ENCODE measurements at places on chromosomes 6 and 20.

DNA sequence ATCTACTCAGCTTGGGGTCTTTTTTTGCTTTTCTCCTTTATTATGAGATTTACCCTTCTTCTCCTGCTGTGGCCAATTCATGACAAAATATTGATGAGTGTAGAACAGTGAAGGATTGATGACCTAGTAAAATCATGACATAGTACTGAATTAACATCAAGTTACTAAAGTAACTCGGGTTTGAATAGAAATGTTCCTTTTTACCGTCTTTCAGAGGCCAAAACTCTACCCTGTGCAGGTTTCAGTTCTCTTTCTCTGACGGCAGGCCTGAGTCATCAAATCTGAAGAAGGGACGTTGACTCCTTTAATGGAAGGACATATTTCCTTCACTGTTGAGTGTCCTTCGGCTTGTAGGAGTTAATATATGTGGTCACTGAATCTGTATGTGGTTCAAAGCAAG lies 80.7 kb downstream of the RREB1 start:
- DNase-seq, result peak; percentile 75

GRCh38 chr20:38859070-38859690 lies 53.7 kb downstream of the PPP1R16B start:
- peak; percentile 73 for DNase-seq

- DNase-seq, result peak; percentile 63
Measured at GRCh38 chr6:41503827-41504465, 42.2 kb upstream of the FOXP4 start.

- DNase-seq, result no peak
Measured at GRCh38 chr6:24831771-24832716, 33.3 kb upstream of the ARMH2 start.

DNA sequence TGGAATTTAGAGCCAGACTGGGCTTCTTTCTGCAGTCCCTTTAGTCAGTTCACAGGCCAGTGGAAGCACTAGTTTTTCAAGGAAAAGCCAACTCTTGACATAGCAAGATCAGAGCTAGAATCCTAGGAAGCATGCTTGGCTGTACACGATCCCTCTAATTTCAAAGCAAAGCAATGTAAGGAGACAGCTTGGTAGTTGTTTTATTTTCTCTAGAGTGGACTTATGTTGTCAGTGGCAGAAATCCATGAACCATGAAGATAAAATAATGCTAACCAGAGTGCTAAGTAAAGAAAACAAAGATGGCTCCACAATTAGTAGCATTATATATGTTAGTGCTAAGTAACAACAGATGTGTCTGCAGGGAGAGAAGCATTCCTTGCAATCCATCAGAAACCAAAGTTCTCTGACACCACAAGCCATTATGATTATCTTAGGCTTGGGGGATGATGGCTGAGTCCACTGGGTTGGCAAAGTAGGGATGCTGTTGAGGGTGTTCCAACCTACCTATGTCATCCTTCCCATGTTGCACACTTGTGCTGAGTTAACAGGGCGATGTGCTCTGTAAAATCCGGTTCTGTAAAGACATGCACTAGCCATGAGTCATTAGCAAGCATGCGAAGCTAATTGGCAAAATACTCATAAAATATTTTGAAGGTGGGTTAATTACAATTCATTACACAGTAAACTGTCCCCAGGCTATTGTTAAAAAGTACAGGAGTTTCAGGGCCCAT lies 115.2 kb downstream of the BMP2 start:
- no peak for DNase-seq

DNA sequence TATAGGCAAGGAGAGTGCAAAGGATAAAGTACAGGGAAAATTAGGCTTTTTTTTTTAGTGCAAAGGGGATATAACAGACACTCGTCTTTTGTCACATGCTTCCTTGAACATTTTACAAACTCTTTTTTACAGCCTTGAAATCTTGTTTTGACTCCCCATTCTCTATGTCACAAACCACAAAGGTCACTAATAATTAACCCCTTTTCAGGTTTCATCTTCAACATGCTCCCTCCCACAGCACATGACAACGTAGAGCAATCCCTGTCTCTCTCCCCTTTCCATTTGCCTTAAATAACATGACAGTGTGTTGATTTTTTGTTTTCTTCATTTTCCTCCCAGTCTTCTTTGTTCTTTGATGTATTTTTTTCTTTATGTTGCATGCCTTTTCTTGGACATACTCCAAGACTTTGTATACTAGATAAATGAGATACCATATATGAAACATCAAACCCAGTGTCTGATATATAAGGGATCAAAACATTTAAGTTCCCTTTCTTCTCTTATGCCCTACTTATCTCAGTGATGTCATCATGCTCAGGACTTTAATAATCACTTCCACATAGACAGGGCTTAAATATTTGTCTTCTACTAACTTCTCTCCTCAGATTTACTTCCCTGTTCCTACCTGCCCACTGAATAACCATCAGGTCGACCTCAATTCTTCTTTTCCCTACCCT lies 378.7 kb upstream of the HSF2 start:
- peak; percentile 15 for DNase-seq

DNA sequence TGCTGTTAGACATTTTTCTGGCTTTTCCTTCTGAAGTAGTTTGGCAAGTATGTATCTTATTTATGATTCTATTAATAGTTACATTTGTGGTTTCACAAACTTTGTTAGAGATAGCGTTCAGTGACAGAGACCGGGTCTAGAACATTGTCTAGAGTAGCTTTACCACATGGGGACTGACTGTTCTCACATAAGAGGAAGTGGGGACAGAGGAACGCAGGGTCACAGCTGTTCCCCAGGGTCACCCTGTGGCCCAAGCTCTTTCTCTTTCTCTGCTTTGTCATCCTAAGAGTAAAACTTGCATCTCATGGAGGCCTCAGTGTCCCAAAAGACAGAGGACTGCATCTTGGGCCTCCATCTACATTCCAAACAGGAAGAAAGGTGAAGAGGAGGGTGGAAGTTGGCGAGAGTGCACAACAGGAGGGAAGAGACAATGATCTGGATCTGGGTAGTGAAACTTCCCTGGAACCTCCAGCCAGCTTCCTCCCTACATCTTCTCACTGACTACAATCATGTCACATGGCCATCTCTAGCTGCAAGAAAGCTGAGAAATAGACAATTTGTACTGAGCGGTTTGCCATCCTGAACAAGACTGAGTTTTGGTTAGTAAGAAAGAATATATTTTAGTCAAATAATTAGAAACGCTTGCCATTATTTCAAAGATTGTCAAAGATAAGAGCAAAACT lies 645.8 kb upstream of the ARID1B start:
- DNase-seq, result peak; percentile 13

- DNase-seq, result peak; percentile 80
Measured at GRCh38 chr6:157273756-157274470, 49.4 kb downstream of the TMEM242 start.

GRCh38 chr20:39489986-39490560 lies 527.9 kb downstream of the DHX35 start:
- DNase-seq, result no peak

- no peak for DNase-seq
Measured at GRCh38 chr6:385614-386013, 5.9 kb upstream of the IRF4 start.

GRCh38 chr6:99432877-99433276 lies 7.8 kb upstream of the PNISR start:
- DNase-seq, result no peak

- no peak for DNase-seq
Measured at GRCh38 chr6:715709-716491, 23.0 kb upstream of the EXOC2 start.

DNA sequence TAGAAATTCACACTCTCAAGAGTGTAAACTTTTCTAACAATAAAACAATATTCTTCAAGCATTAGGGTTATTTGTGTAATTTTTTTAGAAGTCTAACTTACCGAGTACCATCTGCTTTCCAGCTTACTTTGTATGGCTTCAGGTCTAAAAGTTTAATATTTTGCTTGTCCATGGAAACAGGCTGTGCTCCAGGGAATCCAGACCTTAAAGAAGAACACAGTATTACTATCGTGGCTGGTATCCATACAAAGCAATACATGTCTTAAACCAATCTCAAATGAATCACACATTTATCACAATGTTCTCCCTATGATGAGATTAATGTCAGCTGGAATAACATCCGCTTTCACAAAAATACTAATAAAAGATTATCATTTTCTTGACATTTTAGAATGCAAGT lies 73.0 kb downstream of the RNGTT start:
- no peak for DNase-seq

DNA sequence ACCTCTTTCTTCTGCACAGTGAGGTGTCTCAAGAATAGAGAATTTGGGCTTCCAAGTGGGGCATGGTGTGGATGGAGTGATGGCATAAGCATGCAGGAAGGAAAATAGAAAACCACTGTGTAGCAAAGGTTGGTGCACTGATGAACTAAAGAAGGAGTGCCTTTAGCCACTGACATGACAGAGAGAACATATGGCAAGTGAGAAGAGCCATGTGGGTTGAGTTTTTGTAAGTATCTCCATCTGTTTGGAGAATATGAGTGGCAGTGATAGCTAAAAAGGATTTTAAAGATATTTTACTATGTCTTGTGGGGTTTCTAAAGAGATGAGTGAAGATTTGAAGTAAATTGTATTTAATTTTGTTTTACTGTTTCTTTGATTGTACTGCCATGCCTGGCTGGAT lies 160.5 kb upstream of the GRIK2 start:
- DNase-seq, result no peak

DNA sequence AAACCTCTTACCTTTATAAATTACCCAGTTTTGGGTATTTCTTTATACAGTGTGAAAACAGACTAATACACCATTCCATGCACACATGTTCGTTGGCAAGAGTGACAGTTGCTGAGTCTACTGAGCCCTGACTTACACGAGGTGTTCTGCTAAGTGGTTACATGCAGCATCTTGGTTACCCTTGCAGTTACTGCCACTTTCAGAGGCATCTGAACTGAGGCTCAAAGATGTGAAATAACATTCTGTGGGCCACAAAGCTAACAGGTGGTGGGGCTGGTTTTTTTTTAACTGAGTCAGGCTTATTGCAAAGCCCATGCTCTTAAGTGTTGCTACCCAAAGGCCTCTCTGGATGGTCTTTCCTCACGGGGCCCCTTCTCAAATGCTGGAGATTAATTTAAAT lies 54.4 kb upstream of the GTSF1L start:
- DNase-seq, result no peak

DNA sequence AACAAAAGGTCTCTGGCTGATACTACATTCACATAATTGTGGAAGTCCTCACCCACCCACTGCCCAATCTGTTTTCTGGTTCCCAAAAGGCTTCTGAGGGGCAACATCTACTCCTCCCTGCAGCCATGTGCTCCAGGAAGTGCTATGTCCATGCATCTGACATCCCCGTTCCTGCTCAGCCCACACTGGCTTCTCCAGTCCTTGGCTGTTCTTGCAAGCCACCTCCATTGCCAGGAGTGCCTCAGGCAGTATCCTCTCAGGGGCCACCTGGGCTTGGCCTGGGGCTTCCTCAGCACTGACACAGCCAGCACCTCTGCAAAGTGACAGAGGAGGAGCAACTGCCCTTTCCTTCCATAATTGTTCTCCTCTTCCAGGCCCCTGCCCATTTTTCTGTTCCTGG lies 18.3 kb downstream of the ARHGAP18 start:
- DNase-seq, result no peak

- no peak for DNase-seq
Measured at GRCh38 chr6:35238843-35239289, 20.7 kb upstream of the ZNF76 start.

DNA sequence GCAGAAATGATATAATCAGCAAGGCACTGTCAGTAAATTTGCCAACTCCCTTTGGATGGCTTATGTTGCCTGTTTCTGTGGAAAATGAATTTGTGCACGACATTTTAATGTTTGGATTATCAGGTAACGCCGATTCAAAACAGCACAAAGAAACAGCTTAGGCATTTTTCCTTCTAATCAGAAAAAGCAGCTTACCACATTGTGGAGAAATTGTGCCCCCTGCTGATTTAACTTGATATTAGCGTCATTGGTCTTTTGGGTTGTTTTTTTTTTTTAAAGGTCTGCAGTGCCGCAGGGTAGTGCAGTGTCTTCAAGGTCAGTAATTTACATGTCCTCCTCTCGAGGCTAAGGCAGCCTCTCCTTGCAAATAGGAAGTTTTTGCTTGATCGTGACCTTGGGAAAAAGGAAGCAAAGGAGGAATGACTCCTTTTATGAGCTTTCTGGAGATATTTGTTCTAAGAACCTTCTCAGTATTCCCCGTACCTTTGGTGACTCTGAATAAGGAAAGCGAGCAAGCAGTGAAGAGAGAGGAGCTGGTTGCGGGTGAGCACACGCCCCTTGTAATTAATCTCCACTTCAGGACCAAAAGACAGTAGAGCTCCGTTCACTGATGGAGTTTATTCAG lies 79.1 kb downstream of the ELOVL4 start:
- DNase-seq, result peak; percentile 54
